HCT116 (cell line): ENCODE measurements at places on chromosomes 7 and 10.

GRCh38 chr7:94436700-94437099, 42.0 kb downstream of the COL1A2 start:
- no peak for DNase-seq

DNA sequence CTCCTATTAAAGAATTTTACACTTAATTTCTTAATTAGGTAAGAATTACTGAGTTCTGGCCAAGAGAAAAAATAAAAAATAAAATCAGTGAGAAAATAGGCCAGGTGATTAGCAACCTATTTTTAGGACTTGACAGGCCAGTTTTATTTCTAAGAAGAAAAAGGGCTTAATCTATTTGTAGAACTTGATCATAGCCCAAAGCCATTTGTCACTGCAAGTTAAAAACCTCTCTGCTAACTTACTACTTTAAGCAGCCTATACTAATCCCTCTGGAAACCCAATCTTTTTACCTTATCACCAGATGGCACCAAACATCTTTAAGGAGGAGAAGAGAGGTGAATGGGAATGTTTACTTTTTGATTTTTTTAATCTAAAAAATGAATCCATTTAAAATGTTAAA, 222.1 kb upstream of the RHOBTB1 start:
- no peak for DNase-seq

DNA sequence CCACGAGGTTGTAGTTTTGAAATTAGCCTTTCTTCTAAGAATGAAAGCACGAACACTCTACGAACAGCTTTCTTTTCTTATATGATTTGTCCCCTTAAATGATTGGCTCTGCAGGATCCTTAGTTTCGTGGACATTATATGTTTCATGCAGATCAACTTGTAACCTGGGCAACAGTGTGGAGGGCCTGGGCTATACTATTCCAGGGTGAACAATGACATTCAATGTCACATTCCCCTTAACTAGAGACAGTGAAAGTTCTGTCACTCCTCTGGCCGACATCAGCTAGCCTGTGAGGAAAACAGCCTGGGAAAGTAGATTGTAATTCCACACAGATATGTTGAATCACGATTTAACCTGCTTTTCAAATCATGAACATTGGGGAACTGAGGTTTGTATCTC, 23.4 kb downstream of the TAS2R16 start:
- DNase-seq, result no peak

- no peak for DNase-seq
These were observed 211.6 kb upstream of the MAGI2 start for GRCh38 chr7:79664884-79665676.

- no peak for DNase-seq
These were observed 17.1 kb downstream of the CHST3 start for GRCh38 chr10:71981015-71981875.

GRCh38 chr7:83873459-83873858, 224.5 kb upstream of the SEMA3E start:
- no peak for DNase-seq
